NCI-H187 (cell line): ENCODE measurements at places on chromosomes 2 and 18.

- DNase-seq = no peak
These were observed 37.4 kb upstream of the CYP20A1 start for GRCh38 chr2:203201426-203201825.

- DNase-seq = no peak
These were observed 72.5 kb downstream of the GPR39 start for GRCh38 chr2:132489150-132489549.

- DNase-seq = no peak
These were observed 11.4 kb downstream of the MROH2A start for GRCh38 chr2:233789554-233789953.

DNA sequence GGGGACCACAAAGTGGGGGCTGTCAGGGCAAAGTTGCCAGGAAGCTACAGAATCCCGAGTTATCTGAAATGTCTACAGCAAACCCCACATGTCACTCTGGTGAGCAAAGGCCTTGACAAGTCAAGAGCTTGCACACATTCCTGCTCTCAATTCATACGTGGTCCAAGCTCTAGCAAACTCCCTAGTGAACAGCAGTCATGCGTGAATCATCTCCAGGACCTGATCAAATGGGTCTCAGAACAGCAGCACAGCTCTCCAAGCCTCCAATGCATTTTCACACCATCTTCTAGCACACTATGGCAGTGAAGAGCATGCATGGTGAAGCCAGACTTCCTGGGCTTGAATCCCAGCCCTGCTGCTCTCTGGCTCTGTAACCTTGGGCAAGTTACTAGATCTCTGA, 68.5 kb downstream of the MYO5B start:
- no peak for DNase-seq

- DNase-seq = no peak
These were observed 2.6 kb downstream of the TMEM131 start for GRCh38 chr2:97992836-97993825.

- DNase-seq = no peak
These were observed 36.9 kb upstream of the MEX3C start for GRCh38 chr18:51234117-51235008.

DNA sequence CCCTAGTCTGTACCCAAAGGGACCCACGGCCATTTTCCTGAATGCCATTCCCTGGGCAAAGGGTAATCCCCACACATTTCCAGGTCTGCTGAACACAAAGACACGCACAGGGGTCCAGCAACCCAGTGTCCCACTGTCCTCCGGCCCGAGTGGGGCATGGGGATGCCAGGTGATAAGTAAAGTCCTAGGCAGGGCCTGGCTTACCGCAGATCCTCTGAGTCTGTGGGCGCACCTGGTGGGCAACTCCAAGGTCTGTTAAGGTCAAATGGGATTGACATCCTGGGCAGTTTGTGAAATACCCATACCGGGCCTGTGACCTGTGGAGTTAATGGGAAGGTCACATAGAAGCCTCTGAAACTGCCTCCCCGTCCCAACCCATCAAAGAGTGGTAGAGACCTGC, 116.1 kb downstream of the EIPR1 start:
- no peak for DNase-seq

GRCh38 chr2:193837111-193837738, 1642.5 kb upstream of the TMEFF2 start:
- DNase-seq = no peak

DNA sequence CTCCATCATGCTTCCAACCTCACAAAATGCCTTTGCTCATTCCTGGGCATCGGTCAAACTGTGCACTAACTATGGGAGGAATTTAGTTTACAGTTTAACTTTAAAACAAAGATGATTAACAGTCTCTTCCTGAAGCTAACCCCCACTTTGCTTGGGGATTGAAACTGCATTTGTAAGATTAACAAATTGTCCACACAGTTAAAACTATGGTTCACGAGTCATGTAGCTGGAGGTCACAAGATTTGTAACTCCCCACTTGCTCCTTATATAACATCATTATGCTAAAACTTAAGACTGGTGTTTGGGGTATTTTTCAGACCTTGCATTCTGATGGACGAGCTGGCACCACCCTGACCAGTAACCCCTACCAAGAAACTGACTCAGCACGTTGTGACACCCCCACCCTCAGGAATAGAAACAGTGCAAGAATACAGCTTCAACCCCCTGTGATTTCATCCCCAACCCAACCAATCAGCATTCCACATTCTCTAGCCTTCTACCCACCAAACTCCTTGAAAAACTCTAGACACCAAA, 252.3 kb downstream of the MBD5 start:
- no peak for DNase-seq

GRCh38 chr2:238158509-238159070, at the start of gene ERFE:
TSS of gene ERFE (plus strand) at chr2:238158970. CDS start at chr2:238159008, 38 bp downstream.
- no peak for DNase-seq

DNA sequence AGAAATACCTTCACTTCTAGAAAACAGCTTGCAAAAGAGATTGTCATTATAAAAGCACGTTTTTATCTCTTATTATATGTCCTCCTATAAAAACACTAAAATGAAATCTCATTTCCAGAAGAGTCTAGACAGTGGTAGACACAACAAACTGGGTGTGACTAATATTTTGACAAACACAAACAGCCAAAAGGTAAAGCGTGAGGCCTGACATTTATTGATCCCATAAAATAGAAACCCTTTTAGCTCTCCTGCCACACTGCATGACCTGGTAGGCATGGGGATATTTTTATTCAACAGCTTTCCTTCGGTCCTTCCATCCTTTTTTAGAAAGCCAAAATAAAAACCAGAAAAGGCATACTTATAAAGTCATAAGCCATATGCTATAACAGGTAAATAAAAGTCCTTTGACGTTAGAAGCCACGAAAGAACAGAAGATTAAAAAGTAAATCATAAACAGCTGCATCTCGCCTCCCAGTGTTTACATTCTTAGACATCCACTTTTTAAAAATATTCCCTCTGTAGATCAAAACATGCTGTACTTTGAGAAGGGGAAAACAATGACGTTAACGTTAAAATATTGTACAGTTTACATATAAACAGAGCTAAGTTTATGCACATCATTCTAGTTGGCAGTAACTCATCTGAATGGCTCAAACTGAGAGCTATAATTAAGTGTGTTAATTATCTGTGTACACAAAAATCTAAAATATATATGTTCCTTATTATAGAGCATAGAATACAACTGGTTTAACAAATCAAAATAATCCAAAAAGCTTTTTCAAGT, 44.6 kb downstream of the IRS1 start:
- no peak for DNase-seq

- DNase-seq = no peak
These were observed 28.7 kb upstream of the IL1RL1 start for GRCh38 chr2:102282678-102283091.
